Activated CD8-positive, alpha-beta T cell treated with anti-CD3 and anti-CD28 coated beads, Interleukin-2, amount 10 ng/mL, durations not matched to agents 7 days and 5 days (primary cell): ENCODE measurements at places on chromosomes 4 and X.
A peak's percentile ranks its signal among the peaks of the same experiment; 100 is the strongest.

GRCh38 chr4:71217688-71218087 lies 121.1 kb upstream of the SLC4A4 start:
- peaks cover 14% of the 10 kb centered on the region for H3K27me3 ChIP-seq
- no peaks in the 10 kb centered on the region for H3K36me3 ChIP-seq
- no peak overlapping the region for H3K4me3 ChIP-seq
- no peak for DNase-seq
- no peak overlapping the region for H3K27ac ChIP-seq

DNA sequence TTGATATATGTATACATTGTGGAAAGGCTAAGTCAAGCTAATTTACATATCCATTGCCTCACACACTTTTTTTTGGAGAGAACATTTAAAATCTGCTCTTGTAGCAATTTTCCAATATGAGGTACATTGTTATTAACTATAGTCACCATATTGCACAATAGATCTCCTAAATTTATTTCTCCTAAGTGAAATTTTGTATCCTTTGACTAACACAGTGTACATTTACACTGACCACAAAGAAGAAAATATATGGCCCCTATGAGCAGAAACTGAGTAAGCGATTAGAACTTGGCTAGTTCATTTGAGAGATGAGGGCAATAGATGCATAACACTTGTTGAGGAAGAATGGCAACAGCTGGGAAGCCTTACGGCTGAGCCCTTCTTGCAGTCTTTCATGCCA lies 20.3 kb upstream of the GUCY1B1 start:
- H3K27me3 ChIP-seq = no peaks in the 10 kb centered on the region
- no peaks in the 10 kb centered on the region for H3K36me3 ChIP-seq
- no peak for DNase-seq
- no peak overlapping the region for H3K27ac ChIP-seq
- H3K4me3 ChIP-seq = no peak overlapping the region

DNA sequence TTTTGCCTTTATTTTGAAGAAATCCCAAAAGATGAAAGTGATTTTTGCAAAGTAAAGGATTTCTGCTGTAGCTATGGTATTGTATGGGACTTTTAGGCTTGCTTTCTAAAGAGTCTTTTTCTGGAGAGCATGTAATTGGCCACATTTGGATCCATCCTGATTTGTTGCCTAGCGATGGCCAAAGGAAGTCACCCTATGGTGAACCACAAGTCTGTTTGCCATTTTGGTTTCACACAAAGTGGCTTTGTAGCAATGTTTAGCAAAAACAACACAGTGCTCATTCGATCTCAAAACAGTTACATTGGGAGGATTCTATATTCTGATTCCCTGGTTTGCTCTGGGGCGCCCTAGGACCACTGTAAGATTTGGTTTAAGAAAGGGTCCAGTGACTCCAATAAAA lies 44.1 kb upstream of the INTS6L start:
- no peaks in the 10 kb centered on the region for H3K36me3 ChIP-seq
- peak overlapping the region; percentile 12 for H3K4me3 ChIP-seq
- peak; percentile 27 for DNase-seq
- H3K27ac ChIP-seq = no peak overlapping the region
- peaks cover 20% of the 10 kb centered on the region for H3K4me1 ChIP-seq

DNA sequence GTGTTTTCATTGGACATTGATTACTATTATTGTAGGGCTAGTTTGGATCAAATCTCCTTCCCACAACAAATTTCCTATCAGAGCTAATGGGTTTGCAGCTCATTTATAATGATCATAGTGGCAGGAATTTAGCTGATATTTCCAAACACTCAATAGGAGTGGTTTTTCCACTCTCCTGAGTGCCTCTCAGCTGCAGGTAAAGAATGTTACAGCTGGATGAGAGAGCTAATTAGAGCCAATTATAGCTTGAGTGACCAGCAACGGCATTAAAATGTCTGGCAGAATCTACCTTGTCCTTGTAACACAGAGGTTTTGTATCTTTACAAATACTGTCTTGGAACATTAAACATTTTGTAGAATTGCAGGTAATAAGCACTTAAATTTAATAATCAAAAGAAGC lies 602.8 kb upstream of the EPHA5 start:
- H3K4me3 ChIP-seq = no peak overlapping the region
- H3K27me3 ChIP-seq = no peaks in the 10 kb centered on the region
- no peaks in the 10 kb centered on the region for H3K36me3 ChIP-seq
- DNase-seq = no peak

DNA sequence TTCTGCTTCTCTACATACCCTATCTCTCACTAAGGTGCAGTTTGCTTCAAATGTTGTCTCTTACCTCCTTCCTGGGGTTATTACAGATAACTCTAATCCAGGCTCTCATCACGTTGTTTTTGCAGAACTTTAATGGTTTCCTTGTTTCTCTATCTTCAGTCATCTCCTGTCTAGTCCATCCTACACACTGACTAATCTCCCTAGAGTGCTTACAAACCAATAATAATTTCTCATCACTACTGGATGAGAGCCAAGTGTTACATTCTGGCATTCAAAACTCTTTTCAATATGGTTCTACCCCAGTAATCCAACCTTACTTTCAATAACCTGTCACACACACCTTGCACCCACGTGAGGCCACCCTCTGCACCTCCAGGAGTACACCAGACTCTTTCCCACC lies 86.1 kb downstream of the SYNPO2 start:
- DNase-seq = no peak
- no peaks in the 10 kb centered on the region for H3K36me3 ChIP-seq
- no peaks in the 10 kb centered on the region for H3K27me3 ChIP-seq

DNA sequence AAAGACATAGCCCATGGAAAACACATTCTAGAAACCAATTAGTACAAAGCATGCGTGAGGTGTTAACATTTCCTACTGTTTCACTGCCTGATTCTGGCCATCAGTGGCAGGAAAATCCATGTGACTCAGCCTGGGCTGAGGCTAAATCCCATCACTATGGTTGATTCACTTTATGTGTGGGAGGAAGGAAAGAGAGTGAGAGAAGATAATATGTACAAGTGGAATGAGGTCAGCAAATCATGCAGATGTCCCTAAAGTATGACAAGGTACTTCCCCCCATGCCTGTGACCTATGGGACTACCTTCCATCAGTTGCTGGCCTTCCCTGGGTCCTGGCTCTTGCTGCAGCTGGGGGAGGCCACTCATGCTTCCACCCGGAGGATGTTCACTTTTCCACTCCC lies 64.2 kb upstream of the MAP3K15 start:
- H3K36me3 ChIP-seq = peaks cover 19% of the 10 kb centered on the region
- no peak for DNase-seq
- H3K27me3 ChIP-seq = no peaks in the 10 kb centered on the region
- H3K27ac ChIP-seq = no peak overlapping the region
- H3K4me1 ChIP-seq = no peaks in the 10 kb centered on the region

DNA sequence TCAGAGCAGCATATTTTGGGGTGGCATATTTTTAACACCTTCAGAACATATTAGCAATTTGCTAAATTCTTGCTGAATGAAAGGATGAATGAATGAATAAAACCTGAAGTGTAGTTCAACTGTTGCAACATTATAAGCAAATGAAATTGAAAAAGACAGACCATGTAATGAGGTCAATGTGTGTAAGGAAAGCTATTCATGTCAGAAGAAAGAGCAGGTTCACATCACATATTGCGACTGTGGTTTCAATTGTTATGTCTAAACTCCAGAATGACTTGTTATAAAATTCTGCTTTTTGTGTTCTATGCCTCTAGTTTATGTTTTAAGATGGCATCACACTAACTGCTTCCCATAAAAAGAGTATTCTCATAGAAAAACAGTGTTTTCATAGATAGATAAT lies 32.9 kb upstream of the DSPP start:
- DNase-seq = no peak
- peaks cover 9% of the 10 kb centered on the region for H3K27me3 ChIP-seq
- no peak overlapping the region for H3K4me3 ChIP-seq
- H3K4me1 ChIP-seq = peaks cover 7% of the 10 kb centered on the region
- no peak overlapping the region for H3K27ac ChIP-seq

GRCh38 chr4:28490669-28491068 lies 1630.0 kb downstream of the STIM2 start:
- H3K27ac ChIP-seq = no peak overlapping the region
- H3K27me3 ChIP-seq = no peaks in the 10 kb centered on the region
- H3K4me1 ChIP-seq = no peaks in the 10 kb centered on the region
- no peaks in the 10 kb centered on the region for H3K36me3 ChIP-seq
- no peak overlapping the region for H3K4me3 ChIP-seq
- DNase-seq = no peak

DNA sequence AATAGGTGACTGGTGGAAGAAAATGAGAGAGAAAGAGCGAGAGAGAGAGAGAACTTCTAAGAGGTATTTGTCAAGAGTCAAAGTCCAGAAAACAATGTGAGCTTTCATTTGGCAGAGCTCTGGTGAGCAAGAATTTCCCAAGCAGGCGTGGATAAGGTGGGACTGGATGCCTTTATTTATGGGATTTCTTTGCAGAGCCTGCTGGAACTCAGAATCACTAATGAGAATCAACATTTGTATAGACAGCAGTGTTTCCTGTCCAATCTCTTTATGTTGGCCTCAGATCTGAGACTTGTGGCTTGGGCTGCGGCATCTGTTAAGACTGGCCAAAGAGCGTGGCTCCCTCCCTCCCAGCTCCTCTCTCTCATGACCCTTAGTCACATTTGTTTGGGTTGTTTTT lies 67.9 kb upstream of the TBL1X start:
- no peak overlapping the region for H3K4me3 ChIP-seq
- peaks cover 11% of the 10 kb centered on the region for H3K4me1 ChIP-seq
- H3K36me3 ChIP-seq = no peaks in the 10 kb centered on the region
- H3K27ac ChIP-seq = no peak overlapping the region

DNA sequence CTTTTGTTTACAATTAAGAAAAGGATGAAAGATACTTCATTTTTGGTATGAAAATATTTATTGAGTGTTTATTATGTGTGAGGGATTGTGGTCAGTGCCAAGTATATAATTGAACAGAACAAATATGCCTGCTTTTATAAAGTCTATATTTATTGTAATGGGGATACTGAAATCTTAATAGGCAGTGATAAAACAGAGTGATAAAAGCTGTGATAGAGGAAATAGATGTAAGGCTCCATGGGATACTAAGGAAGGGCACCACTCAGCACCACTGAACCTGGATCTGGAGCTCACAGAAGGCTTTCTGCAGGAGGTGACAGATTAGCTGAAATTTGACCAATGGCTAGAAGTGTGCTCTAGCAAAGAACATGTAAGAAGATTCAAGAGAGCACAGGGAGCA lies 263.5 kb downstream of the C4orf33 start:
- H3K27ac ChIP-seq = no peak overlapping the region
- H3K4me3 ChIP-seq = no peak overlapping the region

- no peaks in the 10 kb centered on the region for H3K27me3 ChIP-seq
- peaks cover 43% of the 10 kb centered on the region for H3K4me1 ChIP-seq
- H3K36me3 ChIP-seq = peaks cover 19% of the 10 kb centered on the region
- no peak for DNase-seq
These were observed 188.0 kb upstream of the RBPJ start for GRCh38 chr4:26132858-26133257.

DNA sequence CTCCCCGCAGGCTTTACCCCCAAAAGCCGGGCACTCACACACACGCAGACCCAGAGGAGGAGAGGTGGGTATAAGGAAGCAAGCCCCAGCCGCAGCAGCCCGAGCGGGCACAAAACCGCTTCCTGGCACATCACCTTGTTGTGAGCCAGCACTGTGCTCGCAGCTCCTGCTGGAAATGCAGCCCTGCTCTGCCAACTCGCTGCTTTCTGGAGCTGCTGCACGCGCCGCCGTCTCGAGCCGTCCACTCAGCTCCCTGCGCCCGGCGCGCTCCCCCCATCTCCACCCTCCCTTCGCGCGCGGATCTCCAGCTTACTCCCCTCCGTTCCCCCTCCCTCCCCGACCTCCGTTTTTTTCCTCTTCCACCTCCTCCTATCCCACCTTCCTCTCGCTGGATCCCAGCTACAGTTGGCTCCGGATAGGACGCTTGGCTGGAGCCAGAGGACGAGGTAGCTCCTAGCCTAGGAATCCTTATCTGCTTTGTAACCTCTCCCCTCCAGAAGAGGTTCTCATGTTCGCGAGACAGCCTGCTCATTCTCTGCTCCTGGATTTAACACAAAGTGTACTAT lies at the start of gene SPOCK3:
TSS of gene SPOCK3 (minus strand) at position 179 of the 566 bp plus-strand sequence.
- peak within 1 kb of the TSS; percentile 56 for H3K4me3 ChIP-seq
- peaks cover 7% of the 10 kb centered on the region for H3K4me1 ChIP-seq
- H3K27me3 ChIP-seq = peaks cover 19% of the 10 kb centered on the region
- no peaks in the 10 kb centered on the region for H3K36me3 ChIP-seq
- peak; percentile 27 for DNase-seq

GRCh38 chrX:43188296-43188695 lies 410.3 kb upstream of the PPP1R2C start:
- no peak overlapping the region for H3K4me3 ChIP-seq
- H3K27ac ChIP-seq = no peak overlapping the region
- H3K4me1 ChIP-seq = no peaks in the 10 kb centered on the region

- no peak overlapping the region for H3K4me3 ChIP-seq
- no peaks in the 10 kb centered on the region for H3K4me1 ChIP-seq
- H3K27ac ChIP-seq = no peak overlapping the region
- H3K36me3 ChIP-seq = no peaks in the 10 kb centered on the region
These were observed 435.6 kb downstream of the TLL1 start for GRCh38 chr4:166308647-166309046.

DNA sequence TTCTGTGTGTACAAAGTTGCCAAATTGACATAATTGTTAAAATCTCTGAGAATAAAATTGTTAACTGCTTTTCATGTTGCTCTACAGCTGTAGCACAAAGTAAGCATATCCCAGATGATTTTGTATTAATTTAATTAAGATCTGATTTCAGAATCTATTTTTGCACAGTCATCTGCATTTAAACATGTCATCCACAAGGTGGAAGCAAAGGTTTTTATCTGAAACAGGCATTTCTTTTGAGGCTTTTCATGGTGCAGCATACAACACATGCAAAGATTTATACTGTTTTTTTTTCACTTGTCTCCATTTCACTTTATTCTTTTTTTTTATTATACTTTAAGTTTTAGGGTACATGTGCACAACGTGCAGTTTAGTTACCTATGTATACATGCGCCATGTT lies 51.2 kb downstream of the GC start:
- no peak for DNase-seq
- H3K27ac ChIP-seq = no peak overlapping the region
- H3K27me3 ChIP-seq = no peaks in the 10 kb centered on the region

GRCh38 chr4:33864290-33864859 lies 2379.9 kb downstream of the ARAP2 start:
- H3K36me3 ChIP-seq = no peaks in the 10 kb centered on the region
- H3K27me3 ChIP-seq = no peaks in the 10 kb centered on the region
- no peak overlapping the region for H3K4me3 ChIP-seq
- H3K27ac ChIP-seq = no peak overlapping the region

- DNase-seq = no peak
- no peaks in the 10 kb centered on the region for H3K27me3 ChIP-seq
- peaks cover 24% of the 10 kb centered on the region for H3K4me1 ChIP-seq
- H3K36me3 ChIP-seq = peaks cover 13% of the 10 kb centered on the region
- H3K4me3 ChIP-seq = peak overlapping the region; percentile 81
These were observed 1.3 kb downstream of the TAB3 start for GRCh38 chrX:30887721-30888120.

DNA sequence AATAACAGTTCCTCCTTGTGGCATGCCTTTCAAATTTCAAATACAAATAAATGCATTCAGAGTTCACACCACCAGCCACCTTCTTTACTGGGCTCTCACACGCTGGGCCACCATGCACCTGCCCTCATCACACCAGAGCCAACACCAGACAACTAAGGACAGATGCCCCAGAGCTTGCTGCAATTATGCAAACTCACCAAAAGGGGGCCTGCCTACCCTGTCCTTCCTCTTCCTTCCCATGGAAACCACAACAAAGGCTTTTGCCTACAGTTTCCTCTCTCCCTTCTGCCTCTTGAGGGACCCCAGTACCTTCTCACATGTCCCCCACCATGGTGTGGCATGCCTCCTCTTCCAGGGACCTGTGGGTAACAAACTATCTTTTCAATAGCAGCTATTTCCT lies 1333.9 kb upstream of the TENM3 start:
- no peaks in the 10 kb centered on the region for H3K4me1 ChIP-seq
- DNase-seq = no peak
- no peak overlapping the region for H3K4me3 ChIP-seq
- H3K27me3 ChIP-seq = no peaks in the 10 kb centered on the region
- H3K36me3 ChIP-seq = no peaks in the 10 kb centered on the region
